ENCODE measurements at places on chromosomes 1 and 21. TPM values are rescaled to one million over a fixed set of nuclear protein-coding genes. Genes with fewer than 3 reads are reported as not detected.

DNA sequence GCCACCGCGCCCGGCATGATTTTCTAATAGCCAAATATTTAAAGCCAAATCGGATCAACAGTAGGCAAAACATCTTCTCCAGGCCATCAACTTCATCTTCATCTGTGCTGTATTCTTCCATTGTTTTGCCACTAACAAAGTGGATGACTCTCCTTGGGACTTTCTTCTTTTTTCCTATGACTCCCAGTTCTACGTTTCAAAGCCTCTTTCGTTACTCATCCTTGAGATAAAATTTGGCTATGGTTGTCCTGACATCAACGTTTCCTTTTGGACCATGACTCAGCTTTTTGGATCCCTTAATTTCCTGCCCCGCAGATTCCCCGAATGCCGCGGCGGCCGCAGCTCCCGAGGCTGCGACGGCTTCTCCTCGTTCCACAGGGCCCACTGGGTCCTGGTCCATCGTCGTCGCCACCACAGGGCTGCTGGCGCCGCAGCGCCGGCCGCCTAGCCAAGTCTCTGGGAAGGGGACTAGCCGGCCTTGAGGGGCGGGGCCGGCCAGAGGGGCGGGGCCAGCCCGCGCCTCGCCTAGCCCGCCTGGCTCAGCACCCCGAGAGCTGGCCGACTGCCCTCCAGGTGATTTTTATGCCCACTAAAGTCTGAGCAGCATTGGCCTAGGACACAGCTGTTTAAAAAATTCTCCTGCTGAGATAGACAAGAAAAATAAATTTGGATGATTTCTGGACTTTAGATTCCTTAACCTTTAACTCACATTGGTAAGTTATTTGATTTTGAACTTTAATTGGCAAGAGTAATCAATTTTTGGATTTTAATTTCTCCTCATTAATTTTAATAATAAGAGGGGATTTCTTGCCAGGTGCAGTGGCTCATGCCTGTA is 93.9 kb downstream of the ADCY10 start:
- peak; percentile 94 for DNase-seq

- DNase-seq, result no peak
Observed at GRCh38 chr1:227938276-227938675, 9.5 kb downstream of the WNT9A start.

GRCh38 chr21:39451332-39452206 is at the start of gene SH3BGR:
Gene SH3BGR (plus strand): TSS chr21:39451970. CDS start chr21:39452097, 127 bp downstream.
- DNase-seq, result no peak

DNA sequence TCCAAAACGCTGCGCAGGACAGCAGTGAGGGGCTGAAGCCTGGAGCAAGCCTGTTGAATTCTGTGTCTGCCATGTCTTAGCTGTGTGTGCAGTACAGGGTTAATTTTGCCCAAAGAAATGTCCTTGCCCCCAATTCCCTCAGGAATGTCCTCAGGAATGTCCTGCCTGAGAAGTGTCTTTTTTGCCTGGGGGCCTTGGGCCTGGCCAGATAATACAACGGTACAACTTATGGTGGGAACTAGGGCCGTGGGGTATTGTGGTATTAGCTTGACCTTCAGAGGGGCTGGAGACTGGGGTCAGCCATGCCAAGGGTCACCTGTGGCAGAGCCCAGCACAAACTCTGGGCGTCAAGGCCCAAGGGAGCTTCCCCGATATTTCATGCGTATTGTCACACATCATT is 107.7 kb downstream of the AJAP1 start:
- no peak for DNase-seq

DNA sequence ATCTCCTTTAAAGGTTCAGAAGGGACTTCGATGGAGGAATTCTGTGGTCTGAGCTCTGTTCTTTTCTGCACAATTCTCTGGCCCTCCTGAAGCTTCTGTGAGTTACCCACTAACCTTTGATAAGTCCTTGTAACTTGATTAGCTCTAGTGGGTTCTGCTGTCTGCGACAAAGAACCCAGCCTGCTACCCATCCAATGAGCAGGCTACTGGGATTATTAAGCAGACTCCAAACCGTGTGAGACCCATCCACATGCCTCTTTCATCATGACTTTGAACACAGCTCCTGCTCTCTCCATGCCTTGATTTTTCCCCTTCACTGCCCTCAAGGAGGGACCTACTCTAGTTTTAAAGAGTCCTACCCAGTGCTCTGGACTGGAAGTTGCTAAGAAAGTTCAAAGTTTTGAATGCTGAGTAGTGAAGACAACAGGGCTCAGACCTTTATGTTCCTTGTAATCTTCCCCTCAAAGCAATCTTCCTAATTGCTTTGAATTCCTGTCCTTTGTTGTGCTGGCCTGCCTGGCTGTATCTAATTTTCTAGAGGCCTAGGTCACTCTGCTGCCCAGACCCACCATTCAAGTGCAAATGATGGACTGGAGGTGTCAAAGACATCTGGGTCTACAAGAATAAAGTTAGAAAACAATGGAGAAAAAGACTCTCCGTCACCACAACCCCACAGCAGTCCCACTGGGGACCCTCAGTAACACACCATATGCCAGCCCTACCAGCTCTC is 146.9 kb downstream of the RHOU start:
- no peak for DNase-seq

GRCh38 chr1:248751142-248751541 is 4.4 kb downstream of the LYPD8 start:
- DNase-seq, result no peak

DNA sequence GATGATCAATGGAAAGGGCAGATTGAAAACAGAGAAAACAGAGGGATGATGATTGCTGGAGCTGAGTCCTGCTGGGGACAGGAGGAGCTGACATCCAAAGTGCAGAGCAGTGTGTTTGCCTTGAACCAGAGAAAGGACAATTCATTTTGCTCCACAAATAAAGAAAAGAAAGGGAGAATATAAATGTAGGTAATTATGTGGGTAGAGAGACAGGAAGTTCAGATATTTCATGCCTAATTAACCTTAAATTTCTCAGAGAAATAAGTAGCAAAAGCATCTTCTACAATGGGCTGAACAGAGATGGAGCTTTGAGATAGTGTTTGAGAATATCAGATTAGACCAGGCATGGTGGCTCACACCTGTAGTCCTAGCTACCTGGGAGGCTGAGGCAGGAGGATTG is 93.2 kb downstream of the TNFSF18 start:
- DNase-seq, result no peak

The OR14K1 gene
- total RNA-seq, result not detected

The DYNLT4 gene
- total RNA-seq, result not detected

The TTC34 gene
- total RNA-seq, result 0.24 TPM
